Stimulated activated CD4-positive, alpha-beta T cell treated with anti-CD3 and anti-CD28 coated beads, TNF-alpha, amount 100 ng/mL, for 24 hours (primary cell): ENCODE measurements at places on chromosomes 7 and 10.

GRCh38 chr7:115024276-115024675 lies 102.4 kb downstream of the MDFIC start:
- no peak for DNase-seq

GRCh38 chr7:16929146-16929762 lies 47.5 kb upstream of the AGR3 start:
- no peak for DNase-seq

DNA sequence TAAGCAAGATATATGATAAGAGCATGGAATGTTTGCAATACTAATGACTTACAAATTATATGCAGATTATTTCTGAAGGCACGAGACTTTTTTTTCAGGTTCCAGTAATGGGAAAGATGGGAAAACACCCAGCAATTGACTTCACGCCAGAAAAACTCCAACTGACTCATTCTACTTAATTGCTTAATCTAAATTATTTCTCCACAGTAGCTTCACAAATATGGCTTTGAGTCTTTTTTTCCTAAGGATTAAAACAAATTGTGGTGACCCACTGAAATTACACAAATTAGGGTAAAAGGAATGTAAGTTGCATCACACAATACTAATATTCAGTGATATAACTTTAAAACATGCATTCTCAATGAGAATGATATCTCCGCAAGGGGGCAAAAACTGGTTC lies 138.7 kb downstream of the GNAI1 start:
- DNase-seq: no peak

DNA sequence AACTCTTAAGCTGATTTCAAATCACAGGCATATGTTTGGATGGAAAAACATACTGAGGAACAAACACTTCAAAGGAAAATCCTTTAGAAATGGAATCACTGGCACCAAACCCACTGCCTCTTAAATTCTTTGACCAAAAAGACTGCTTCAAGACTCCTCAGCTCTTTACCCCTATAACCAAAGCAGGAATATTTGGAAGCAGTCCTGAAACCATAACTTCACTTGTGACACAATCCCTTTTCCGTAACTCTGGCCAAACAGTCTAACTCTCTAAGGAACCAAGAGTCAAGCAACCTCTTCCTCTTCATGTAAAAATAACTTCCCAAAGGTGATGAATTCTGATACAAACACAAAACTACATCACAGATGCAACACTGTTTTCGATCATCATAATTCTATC lies 104.3 kb downstream of the MTERF1 start:
- no peak for DNase-seq

GRCh38 chr7:14637968-14638367 lies 264.6 kb downstream of the DGKB start:
- no peak for DNase-seq

DNA sequence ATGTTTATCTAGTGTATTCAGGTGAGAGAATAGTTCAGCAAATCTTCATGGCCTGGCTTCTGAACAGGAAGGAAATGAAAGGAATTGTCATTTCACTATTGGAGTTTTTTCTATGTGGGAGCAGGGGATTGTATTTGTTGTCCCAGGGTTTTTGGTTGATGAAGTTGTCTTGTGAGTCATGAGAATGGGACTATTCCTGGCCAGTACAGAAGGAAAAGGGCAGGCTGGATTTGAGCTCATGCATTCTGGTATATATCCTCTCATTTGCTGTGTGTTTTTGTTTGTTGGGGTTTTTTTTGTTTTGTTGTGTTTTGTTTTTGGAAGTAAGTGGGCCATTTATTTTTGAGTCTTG lies 101.2 kb upstream of the MKLN1 start:
- no peak for DNase-seq

DNA sequence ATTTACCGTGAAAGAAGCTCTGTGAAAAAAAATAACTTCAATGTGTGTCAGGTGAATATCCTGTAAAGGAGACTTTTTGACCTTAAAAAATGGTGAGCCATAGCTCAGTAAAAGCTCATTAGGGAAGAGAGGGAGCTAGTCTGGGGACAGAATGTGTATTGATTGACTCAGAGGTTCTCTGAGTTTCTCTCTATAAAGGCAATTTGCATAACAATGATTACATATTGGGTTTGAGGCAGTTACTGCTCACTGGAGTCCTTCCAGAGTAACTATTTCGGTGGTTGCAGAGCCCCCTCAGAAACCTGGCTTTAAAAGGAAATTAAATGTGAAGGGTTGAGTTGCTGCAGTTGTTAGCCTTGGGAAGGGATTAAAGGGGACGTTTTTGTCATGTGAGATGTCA lies 181.6 kb downstream of the GALNT17 start:
- DNase-seq: no peak

DNA sequence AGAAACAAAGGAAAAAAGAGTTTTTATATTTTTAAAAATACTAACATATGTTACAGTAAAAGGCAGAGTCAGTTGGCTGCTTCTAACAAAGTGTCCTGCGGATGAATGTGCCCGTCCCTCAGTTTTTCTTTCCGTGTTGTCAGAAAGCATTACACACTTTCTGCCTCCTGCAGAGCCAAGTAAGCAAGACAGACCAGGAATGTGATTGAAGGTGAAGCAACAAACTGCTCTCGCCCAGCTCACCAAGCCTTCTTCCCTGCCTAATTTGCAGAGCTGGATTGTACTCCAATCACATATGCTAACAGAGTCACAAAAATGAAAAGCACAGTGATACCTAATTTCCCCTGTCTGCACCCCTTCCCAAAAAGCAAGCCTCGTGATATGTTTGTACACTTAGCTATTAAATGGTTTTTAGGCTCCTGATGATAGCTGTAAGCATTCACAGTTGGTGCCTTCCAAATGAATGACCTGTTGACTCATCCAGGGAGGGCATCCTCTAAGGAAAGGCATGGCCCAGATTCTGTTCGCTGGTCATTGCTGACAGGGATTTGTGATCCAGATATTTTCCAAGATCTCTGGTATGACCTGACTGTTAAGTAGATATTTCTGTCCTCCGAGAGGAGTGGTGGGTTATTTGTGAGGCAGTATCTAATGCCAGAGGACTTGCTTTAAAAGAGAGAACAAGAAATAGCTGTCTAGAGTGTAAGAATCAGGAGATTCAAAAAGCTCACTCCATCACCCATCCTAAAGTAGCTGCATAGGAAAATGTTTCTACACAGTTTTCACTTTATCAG lies 187.3 kb upstream of the PLXDC2 start:
- DNase-seq: no peak

- no peak for DNase-seq
Observed at GRCh38 chr10:75335191-75335590, 66.4 kb downstream of the ZNF503 start.

GRCh38 chr10:84140036-84140379 lies 699 bp downstream of the GHITM start:
- no peak for DNase-seq

- DNase-seq: no peak
Observed at GRCh38 chr10:21021843-21022594, 124.9 kb upstream of the NEBL start.

GRCh38 chr7:131919920-131920709 lies 363.7 kb upstream of the PODXL start:
- no peak for DNase-seq

DNA sequence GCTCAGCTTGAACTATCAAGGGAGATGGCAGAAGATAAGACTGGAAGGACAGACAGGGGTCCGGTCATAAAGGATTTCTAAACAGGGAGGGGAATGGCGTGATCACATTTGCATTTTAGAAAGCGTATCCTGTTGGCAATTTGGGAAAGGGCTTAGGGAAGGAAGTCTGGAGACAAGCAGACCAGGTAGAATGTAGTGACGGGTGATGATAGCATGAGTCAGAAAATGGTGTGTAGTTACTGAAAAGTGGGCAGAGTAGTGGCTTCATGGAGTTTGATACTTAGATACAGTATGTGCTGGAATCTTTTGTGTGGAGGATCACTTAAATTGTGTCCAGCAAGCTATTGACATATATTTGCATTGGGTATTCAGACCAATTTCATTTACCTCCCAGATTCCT lies 61.2 kb downstream of the LRGUK start:
- no peak for DNase-seq

- no peak for DNase-seq
Observed at GRCh38 chr7:107998660-107999480, 4.1 kb downstream of the LAMB1 start.

DNA sequence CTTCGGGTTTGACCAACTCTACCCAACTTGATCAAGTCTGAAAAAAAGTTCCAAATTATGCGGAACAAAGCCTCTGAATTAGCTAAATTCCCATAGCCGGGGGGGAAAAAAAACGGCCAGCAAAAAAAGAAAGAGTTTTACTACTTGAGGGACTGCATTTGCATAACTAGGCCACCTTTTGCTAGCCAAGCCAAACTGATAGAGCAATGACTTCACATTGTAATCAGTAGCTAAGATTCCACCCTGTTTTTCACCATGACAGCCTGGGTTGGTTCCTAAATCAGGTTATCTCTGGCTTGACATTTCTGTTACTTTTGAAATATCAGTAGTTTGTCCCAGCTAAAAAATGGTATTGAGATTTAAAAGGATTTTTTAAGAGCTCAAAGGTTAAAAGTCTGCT lies 31.4 kb upstream of the CREB3L2 start:
- DNase-seq: no peak

DNA sequence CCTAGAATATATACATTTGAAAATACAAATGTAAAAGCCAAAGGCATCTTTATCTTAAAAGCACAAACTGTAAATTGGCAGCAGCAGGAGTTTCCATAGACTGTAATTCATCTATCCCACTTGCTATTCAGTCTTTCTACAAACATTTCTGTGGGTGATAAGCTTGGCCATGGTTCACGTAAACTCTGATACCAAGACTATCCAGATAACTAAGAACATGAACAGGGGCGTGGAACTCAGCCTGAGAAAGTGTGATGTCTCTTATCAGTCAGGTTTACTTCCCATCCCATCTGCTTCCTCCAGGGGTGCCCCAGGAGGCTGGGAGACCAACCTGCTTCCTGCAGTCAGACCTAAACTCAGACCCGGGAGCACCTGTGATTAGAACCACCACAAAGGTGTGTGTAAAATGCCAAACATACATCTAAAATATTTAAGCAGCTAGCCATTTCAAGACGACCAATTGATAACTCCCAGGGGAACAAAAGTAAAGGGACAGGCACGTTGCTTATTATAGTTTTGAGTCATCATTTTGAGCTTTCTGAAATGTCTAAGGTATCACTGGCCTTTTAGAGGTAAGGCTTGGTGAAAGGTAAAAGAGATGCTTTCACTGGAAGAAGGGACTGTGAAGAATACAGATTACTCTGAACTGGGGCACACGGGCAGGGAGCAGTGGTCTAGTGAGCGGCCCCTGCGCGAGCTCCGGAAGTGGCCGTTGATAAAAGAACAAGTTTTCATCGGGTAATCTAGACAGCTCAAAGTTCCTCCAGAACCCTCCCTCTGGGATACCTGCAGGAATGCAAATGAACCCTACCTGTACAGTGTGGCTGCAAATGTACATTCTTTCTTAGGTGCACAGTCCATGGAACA lies 51.5 kb downstream of the RSU1 start:
- no peak for DNase-seq

DNA sequence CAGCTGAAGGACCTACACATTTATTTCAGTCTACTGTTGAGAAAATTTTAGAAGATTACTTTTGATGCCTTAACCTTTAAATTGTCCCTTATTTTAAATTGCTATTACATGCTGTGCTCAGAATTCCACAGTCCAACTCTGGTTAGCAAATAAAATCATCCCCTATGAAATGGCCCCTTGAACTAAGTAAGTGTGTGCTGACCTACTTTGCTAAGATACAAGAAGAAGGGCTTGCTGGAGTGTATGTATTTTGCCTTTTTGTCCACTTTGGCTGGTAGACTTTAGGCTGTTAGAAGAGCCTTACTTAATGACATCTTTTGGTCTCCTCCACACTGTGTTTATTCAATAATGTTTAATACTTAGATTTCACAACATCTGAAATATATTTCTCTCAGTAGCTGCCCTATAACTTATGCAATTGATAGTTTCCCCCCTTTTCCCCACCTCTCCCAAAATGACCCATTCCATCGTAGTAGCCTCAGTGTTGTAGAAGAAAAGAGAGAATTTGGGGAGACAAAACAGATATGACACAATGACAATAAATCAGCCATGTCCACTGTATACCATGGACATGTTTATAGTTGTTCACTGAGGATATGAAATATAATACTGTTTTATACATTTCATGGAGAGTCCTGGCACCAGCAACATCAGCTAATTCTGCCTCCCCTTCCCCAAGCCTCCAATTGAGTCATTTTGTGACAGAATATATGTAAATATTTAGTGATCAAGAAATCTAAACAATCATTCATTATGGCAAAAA lies 107.8 kb upstream of the ASAH2 start:
- no peak for DNase-seq

GRCh38 chr10:56470701-56471100 lies 109.6 kb upstream of the ZWINT start:
- DNase-seq: no peak

DNA sequence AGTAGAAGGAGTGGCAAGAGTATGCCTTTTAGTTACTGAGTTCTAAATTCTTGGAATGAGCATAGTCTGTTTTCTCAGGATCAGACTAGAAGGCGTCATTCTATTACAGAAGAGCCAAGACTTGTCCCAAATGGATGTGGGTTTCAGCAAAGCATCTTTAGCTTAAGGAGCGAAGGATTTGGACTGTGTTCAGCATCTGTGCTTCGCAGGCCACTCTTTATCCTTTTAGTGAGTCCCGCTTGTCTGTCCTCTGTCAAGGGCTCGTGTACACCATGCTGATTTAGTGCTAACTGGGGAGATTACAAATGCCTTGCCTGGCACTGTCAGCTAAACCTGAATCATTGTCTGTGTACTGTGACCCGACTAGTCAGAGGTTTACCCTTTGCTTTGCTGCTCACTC lies 465.7 kb downstream of the AUTS2 start:
- DNase-seq: no peak

- no peak for DNase-seq
Observed at GRCh38 chr7:154475864-154476263, 423.7 kb downstream of the DPP6 start.

GRCh38 chr7:157499121-157499834 lies 162.5 kb downstream of the DNAJB6 start:
- DNase-seq: no peak

GRCh38 chr7:90298145-90299038 lies 22.7 kb downstream of the FAM237B start:
- no peak for DNase-seq

GRCh38 chr10:120607710-120608703 lies 151.0 kb downstream of the PLPP4 start:
- DNase-seq: no peak

- no peak for DNase-seq
Observed at GRCh38 chr7:87231258-87231657, 11.7 kb upstream of the TMEM243 start.

- no peak for DNase-seq
Observed at GRCh38 chr10:78494179-78494578, 460.5 kb downstream of the RPS24 start.
